ENCODE measurements at places on chromosomes 13 and 19. TPM values are rescaled to one million over a fixed set of nuclear protein-coding genes. Genes with fewer than 3 reads are reported as not detected.

ZNF570 gene
- total RNA-seq = 5.3 TPM

- DNase-seq = no peak
These were observed 15.3 kb downstream of the ATP7B start for GRCh38 chr13:51995677-51996551.

KLK3 gene
- total RNA-seq = not detected

GRCh38 chr19:44613295-44614178, at the start of gene IGSF23:
TSS of gene IGSF23 (plus strand) at chr19:44613563. CDS start at chr19:44613646, 83 bp downstream.
- no peak for DNase-seq

FPR1 gene
- not detected for total RNA-seq

DNA sequence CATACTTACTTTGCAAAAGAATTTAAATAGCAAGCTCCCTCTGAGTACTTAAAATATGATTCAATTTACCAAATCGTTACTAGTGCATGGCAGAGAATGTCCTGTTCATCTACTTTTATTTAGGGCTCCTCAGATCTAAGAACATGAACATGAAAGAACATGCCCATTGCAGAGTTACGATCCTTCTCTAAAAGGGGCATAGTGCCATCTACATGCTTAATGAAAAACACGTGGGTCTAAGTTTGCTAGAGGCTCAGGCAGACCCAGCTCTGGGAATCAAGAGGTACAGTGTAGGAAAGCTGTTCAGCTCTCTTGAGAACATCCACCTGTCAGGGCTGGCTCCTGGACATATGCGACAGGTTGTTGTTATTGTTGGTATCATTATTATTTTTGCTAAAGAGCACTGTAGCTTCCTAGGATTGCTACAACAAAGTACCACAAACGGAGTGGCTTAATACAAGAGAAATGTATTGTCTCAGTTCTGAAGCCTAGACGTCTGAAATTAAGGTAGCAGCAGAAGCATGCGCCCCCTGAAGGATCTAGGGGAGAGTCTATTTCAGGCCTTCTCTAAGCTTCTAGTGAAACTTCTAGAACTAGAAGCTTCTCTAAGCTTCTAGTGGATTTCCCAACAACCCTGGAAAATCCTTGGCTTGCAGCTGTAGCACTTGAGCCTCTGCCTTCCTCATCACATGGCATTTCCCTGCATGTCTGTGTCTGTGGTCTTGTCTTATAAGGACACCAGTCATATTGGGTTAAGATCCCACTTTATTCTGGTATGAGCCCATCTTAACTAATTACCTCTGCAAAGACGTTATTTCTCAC, 133.9 kb downstream of the DCT start:
- no peak for DNase-seq

DNA sequence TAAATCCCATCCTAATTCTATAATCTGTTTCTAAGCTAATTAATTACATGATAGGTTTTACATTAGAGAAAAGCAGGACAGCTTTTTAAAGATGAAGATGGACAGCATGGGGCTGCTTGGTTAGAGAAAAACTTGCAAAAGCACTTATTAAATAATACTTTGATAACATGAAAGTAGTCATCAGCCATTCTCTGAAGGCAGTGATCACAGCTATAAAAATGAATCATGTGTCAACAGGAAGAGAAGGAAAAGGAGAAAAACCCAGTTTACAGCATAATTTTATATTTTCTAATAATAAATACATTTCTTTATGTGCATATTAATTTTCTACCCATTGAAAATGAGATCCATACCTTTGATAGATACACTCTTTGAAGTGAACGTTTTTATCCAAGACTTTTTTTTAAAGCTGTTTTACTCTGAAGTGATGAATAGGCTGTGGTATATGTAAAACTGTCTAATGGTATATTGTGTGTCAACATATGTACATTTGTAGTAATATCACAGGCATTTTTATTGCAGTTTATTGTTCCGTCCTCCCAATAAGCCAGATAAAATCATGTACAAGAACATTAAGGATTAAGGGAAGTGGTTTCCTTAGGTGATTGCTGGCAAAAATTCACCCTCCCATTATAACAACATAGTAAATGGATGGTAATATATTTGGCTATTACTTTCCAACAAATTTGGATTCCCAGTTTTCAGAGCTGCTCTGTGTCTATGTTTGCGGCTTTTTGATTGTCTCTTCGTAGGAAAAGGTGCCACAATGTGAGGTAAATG, 1.3 kb upstream of the KLF5 start:
- no peak for DNase-seq

GRCh38 chr13:90420683-90421082, 926.8 kb upstream of the MIR17HG start:
- DNase-seq = no peak

DNA sequence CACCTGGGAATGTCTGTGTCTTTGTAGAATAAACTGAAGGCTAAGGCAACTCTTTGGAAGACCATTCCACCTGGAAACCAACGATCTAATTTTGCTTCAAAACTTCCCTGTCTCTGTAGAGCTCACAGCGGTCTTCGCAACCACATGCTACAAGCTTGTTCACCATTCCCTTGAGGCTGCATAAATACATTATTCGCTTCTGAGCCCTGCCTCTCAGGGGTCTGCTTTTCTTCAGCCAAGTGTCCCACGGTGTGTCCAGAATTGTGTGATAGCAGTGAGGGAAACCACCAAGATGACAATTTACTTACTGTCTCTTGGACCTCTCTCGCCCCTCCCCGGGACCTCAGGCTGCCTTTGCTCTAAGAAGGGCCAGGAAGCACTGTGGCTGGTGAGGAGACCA, 51.1 kb downstream of the GPR12 start:
- no peak for DNase-seq

PABPC3 gene
- total RNA-seq = 1.9 TPM

DNA sequence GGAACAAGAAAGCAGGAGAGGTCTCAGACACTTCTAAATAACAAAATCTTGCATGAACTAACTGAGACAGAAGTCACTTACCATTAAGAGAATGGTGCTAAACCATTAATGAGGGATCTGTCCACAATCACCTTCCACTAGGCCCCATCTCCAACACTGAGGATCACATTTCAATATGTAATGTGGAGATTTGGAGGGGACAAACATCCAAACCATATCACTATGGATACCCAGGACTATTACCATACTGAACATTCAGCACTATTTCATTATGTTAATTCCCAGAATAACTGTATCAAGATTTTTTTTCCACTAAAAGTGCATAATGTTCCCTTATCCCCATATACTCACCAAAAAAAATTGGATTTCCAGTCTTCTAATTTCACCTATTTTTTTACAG, 491.8 kb downstream of the LMO7 start:
- DNase-seq = no peak

GRCh38 chr19:47037766-47038165, 10.7 kb downstream of the TMEM160 start:
- no peak for DNase-seq

Measured in activated CD8-positive, alpha-beta T cell treated with anti-CD3 and anti-CD28 coated beads for 36 hours (primary cell).